ENCODE measurements at places on chromosomes 3 and 15.
A peak's percentile ranks its signal among the peaks of the same experiment; 100 is the strongest.

DNA sequence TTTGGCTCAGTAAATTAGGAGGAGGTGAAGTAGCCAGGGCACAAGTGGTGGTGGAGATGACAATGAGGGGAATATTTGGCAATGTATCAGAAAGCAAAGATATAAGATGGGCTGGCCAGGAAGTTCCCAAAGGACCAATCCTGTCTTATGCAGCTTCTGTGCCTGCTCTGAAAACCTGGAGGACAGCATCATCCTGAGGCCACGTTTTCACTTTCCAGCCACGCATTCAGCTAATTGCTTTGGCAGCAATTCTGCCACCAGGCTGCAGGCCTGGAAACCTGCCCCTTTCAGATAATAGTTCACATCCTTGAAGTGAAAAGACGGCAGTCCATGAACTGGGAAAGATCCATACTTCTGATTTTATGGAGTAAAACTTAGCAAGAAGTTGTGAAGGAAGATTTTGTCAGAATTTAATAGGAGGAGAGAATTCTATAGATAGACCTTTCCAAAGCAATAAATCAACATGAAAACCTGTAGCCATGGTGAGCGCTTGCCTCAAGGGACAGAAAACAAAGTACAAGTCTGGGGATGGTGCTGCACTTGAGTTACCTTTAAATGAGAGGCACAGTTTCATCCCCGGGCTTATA lies 682.5 kb downstream of the GRM7 start:
- no peaks in the 10 kb centered on the region for H3K4me1 ChIP-seq
- no peak for DNase-seq
- no peak overlapping the region for H3K27ac ChIP-seq
- H3K27me3 ChIP-seq: no peaks in the 10 kb centered on the region
- H3K4me3 ChIP-seq: no peak overlapping the region

DNA sequence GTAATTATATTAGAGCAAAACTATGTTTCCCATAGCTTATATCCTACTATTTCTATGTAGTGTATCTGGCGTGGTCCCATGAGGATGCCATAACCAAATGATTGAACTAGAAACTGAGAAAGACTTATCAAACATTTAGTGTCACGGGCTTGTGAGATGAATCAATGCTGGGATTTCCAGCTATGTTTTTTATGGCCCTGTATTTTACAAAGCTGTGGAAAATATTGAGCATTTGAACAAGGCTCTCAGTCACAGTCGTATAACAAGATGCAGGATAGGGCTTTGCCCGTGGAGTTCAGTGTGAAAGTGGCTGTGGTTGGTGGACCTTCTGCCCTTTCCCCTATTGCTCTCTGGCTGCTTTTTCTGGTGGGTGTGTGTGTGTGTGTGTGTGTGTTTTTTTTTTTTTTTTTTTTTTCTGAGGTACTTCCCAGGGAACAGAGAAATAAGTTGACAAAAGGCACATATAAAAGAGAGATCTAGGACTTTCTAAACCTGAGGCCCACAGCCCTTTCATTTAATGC lies 60.7 kb downstream of the CACNA1D start:
- DNase-seq: no peak
- H3K4me3 ChIP-seq: no peak overlapping the region
- no peaks in the 10 kb centered on the region for H3K27me3 ChIP-seq
- H3K4me1 ChIP-seq: no peaks in the 10 kb centered on the region
- no peak overlapping the region for H3K27ac ChIP-seq

GRCh38 chr3:157160658-157161424 lies 894 bp upstream of the CCNL1 start:
- H3K4me1 ChIP-seq: peaks cover 39% of the 10 kb centered on the region
- peaks cover 27% of the 10 kb centered on the region for H3K36me3 ChIP-seq
- peak overlapping the region; percentile 96 for H3K4me3 ChIP-seq
- H3K27me3 ChIP-seq: no peaks in the 10 kb centered on the region
- peak overlapping the region; percentile 98 for H3K27ac ChIP-seq
- DNase-seq: peak; percentile 42

DNA sequence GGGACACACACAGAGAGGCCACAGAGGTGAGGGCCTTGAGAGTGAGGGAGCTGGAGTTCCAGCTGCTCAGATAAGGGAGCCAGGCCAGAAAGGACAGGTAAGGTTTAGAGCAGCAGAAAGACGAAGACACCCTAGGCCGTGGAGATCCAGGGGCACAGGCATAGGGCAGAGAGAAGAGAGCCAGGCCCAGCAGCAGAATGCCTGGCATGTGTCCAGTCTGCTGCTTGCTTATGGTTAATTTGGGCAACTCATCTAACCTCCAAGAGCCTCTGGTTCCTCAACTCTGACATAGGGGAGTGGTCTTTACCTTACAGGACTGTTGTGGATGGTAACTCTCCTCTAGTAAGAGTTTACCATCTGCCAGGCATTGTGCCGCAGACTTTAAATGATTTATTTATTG lies 35.9 kb downstream of the STARD5 start:
- no peak overlapping the region for H3K27ac ChIP-seq
- DNase-seq: no peak
- peaks cover 12% of the 10 kb centered on the region for H3K4me1 ChIP-seq
- H3K4me3 ChIP-seq: no peak overlapping the region

- no peak overlapping the region for H3K4me3 ChIP-seq
- no peaks in the 10 kb centered on the region for H3K27me3 ChIP-seq
- no peaks in the 10 kb centered on the region for H3K4me1 ChIP-seq
- H3K27ac ChIP-seq: no peak overlapping the region
- peaks cover 35% of the 10 kb centered on the region for H3K36me3 ChIP-seq
- DNase-seq: no peak
These were observed 15.4 kb downstream of the IDH2 start for GRCh38 chr15:90086868-90087268.

GRCh38 chr3:144556392-144556791 lies 584.8 kb downstream of the DIPK2A start:
- DNase-seq: no peak
- H3K36me3 ChIP-seq: no peaks in the 10 kb centered on the region
- H3K4me1 ChIP-seq: no peaks in the 10 kb centered on the region
- no peak overlapping the region for H3K4me3 ChIP-seq
- H3K27ac ChIP-seq: no peak overlapping the region

GRCh38 chr3:148911592-148911991 lies 46.5 kb downstream of the CPA3 start:
- no peak for DNase-seq
- no peaks in the 10 kb centered on the region for H3K4me1 ChIP-seq
- no peaks in the 10 kb centered on the region for H3K27me3 ChIP-seq
- H3K4me3 ChIP-seq: no peak overlapping the region
- H3K36me3 ChIP-seq: no peaks in the 10 kb centered on the region

GRCh38 chr3:151008699-151009098 lies 36.2 kb upstream of the CLRN1 start:
- no peak overlapping the region for H3K27ac ChIP-seq
- H3K27me3 ChIP-seq: no peaks in the 10 kb centered on the region
- H3K4me1 ChIP-seq: no peaks in the 10 kb centered on the region
- DNase-seq: no peak
- H3K4me3 ChIP-seq: no peak overlapping the region

DNA sequence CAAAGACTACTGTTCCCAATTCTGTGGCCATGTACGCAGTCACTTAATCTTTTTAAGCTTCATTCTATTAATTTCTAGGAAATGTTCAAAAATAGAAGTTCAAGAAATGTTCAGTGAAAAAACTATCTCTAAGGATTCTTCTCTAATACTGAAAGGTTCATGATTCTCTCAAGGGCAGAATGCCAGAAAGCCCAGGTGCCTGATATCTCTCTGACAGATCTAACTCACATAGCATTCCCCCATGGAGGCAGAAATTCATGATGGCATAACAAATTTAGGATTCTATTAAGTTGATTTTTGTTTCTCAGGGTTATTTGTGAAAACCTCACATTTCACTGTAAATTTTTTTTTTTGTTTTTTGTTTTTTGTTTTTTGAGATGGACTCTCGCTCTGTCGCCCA lies 17.5 kb downstream of the CHRM5 start:
- H3K4me1 ChIP-seq: no peaks in the 10 kb centered on the region
- no peak overlapping the region for H3K27ac ChIP-seq
- DNase-seq: no peak
- H3K27me3 ChIP-seq: no peaks in the 10 kb centered on the region
- no peak overlapping the region for H3K4me3 ChIP-seq

- DNase-seq: no peak
- H3K27ac ChIP-seq: peak overlapping the region; percentile 18
- no peaks in the 10 kb centered on the region for H3K36me3 ChIP-seq
These were observed 137.4 kb downstream of the MBNL1 start for GRCh38 chr3:152405915-152406802.

DNA sequence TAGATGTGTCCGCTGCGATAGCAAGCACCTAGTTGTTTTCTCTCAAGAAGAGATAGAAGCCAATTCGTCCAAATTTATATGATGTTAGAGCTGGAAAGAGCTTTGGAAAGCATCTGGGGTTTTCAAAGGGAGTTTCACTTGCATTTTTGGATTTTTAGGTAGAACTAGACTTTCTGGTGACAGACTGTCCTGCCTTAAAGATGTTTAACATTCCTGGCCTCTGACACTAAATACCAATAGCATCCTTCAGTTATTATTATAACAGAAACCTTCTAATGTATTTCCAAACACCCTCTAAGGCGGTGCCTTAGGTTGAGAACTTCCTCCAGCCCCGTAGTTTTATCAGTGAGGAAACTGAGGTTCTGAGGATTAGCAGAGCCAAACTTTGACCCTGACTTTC lies 305.3 kb downstream of the SATB1 start:
- no peak for DNase-seq
- H3K27ac ChIP-seq: no peak overlapping the region
- no peaks in the 10 kb centered on the region for H3K4me1 ChIP-seq
- no peaks in the 10 kb centered on the region for H3K27me3 ChIP-seq
- no peaks in the 10 kb centered on the region for H3K36me3 ChIP-seq

DNA sequence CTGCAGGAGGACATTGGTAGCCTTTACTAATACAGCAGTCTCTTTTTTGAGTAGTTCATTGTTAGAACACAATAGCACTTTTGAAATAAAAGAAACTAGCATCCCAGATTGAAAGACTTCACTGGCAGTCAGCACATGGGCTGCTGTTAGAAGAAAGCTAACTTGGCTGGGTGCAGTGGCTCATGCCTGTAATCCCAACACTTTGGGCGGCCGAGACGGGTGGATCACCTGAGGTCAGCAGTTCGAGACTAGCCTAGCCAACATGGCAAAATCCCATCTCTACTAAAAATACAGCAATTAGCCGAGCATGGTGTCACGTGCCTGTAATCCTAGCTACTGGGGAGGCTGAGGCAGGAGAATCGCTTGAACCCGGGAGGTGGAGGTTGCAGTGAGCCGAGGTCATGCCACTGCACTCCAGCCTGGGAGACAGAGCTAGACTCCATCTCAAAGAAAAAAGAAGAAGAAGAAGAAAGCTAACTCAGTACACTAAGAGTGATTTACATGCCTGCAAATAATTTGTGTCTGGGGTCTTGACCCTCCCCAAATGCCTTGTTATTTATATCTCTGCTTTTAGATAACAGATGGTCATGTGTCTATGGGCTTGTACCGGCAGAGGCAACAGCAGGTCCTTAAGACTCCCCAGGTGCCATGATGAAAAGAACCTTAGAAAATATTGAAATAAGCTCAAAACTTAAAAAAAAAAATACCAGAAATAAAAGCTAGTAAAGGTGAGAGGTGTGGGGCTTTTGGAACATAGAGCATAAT lies 9.7 kb downstream of the TPM1 start:
- no peaks in the 10 kb centered on the region for H3K36me3 ChIP-seq
- H3K4me3 ChIP-seq: no peak overlapping the region
- no peak for DNase-seq
- H3K27ac ChIP-seq: peak overlapping the region; percentile 25
- H3K27me3 ChIP-seq: no peaks in the 10 kb centered on the region
- H3K4me1 ChIP-seq: peaks cover 91% of the 10 kb centered on the region

- no peaks in the 10 kb centered on the region for H3K27me3 ChIP-seq
- H3K4me1 ChIP-seq: no peaks in the 10 kb centered on the region
- no peak overlapping the region for H3K27ac ChIP-seq
- H3K4me3 ChIP-seq: no peak overlapping the region
These were observed 185.0 kb downstream of the RBMS3 start for GRCh38 chr3:29465836-29466235.

DNA sequence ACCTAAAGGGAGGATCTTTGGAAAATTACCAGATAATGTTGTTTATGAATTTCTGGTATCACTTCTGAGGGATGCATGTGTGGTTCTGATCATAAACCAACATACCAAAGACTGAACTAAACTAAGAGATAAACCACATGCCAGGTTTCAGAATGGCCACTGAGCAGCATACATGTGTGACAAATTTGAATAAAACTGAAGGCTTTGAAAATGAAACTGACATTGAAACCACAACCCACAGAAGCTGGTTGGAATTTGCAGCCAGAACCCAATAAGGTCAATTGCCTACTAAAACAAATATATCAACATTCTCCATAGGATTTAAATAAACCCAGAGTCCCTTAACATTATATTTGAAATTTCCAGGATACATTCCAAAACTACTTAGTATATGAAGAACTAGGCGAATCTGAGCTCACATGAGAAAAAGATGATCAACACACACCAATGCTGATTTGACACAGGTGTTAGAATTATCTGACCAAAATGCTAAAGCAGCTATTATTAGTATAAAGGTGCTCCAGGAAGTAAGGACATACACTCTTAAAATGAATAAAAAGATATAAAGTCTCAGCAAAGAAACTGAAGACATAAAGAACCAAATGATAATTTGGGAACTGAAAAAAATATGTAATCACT lies 125.0 kb downstream of the ZNF280D start:
- H3K27me3 ChIP-seq: no peaks in the 10 kb centered on the region
- no peaks in the 10 kb centered on the region for H3K36me3 ChIP-seq
- H3K4me1 ChIP-seq: no peaks in the 10 kb centered on the region

- H3K4me1 ChIP-seq: peaks cover 28% of the 10 kb centered on the region
- no peak overlapping the region for H3K4me3 ChIP-seq
- no peak overlapping the region for H3K27ac ChIP-seq
- H3K36me3 ChIP-seq: no peaks in the 10 kb centered on the region
- H3K27me3 ChIP-seq: no peaks in the 10 kb centered on the region
These were observed 134.7 kb upstream of the CCDC54 start for GRCh38 chr3:107242579-107242978.

DNA sequence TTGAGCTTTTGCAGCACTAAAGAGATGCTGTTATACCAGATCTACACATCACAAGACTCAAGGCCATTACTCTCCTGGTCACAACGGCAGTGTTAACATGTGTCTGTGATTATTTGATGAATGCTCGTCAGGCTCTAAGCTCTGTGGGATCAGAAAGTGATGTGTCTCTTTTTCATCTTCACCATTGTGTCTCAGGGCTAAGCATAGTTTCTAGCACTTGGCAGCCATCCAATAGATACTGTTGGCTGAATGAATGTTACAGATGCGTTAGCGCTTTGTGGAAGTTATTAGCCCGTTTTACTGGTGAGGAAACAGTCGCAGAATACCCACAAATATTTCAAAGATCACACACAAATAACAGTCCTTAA lies 1.2 kb upstream of the FAM81A start:
- DNase-seq: no peak
- peaks cover 43% of the 10 kb centered on the region for H3K27me3 ChIP-seq
- H3K36me3 ChIP-seq: no peaks in the 10 kb centered on the region
- peaks cover 12% of the 10 kb centered on the region for H3K4me1 ChIP-seq
- peak overlapping the region; percentile 71 for H3K4me3 ChIP-seq

GRCh38 chr3:146928421-146929059 lies 323.4 kb upstream of the PLSCR5 start:
- H3K36me3 ChIP-seq: no peaks in the 10 kb centered on the region
- H3K27ac ChIP-seq: no peak overlapping the region
- no peaks in the 10 kb centered on the region for H3K4me1 ChIP-seq
- H3K27me3 ChIP-seq: no peaks in the 10 kb centered on the region
- no peak for DNase-seq
- H3K4me3 ChIP-seq: no peak overlapping the region

- no peaks in the 10 kb centered on the region for H3K27me3 ChIP-seq
- no peak for DNase-seq
- H3K36me3 ChIP-seq: peaks cover 7% of the 10 kb centered on the region
These were observed 2.0 kb upstream of the NFKBIZ start for GRCh38 chr3:101847328-101847727.
